ENCODE measurements at places on chromosomes 3 and 15.

GRCh38 chr3:157134620-157135191 is 25.2 kb downstream of the CCNL1 start:
- DNase-seq = no peak

DNA sequence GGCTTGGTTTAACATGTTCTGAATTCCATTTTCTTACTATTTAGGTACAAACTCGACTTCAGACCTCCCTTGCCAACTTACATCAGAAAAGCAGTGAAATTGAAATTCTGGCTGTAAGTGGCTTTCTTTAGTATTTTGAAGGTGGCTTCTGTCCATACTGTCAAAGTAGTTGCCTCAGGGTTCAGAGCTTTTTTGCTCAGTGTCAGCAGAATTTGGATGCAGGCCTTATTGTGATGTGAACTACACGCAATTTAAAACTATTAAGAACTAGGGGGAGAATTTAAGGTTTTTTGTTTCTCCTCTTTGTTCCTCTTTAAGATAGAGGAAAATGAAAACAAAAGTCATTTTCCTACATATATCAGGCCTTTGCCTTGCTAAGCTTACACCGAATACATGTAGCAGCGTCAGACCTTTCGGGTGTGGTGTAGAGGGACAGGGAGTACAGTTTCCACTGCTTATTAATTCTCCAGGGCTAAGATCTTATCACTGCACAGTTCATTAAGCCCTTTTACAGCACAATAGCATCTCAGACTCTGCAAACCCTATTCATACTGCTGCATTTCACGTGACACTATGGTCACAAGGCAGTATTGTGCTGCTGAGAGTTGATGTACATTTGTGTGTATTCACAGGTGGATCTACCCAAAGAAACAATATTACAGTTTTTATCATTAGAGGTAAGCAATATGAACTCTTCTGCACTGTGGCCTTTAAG is 6.7 kb downstream of the SRP14 start:
- peak; percentile 63 for DNase-seq

- no peak for DNase-seq
These were observed 17.8 kb upstream of the FGF12 start for GRCh38 chr3:192745150-192745549.

DNA sequence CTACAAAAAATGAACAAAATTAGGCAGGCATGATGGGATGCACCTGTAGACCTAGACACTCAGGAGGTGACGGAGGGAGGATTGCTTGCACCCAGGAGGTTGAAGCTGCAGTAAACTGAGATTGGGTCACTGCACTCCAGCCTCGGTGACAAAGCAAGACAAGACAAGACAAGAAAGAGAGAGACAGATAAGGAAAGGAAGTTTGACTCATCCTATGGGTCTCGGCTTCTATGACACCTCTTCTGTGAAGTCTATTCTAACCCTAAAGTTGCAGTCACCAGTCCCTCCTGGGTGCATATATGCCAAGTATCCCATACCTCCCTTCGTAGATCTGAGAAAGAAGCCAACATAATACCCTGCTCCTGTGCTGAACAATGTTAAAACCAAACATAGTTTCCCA is 7.9 kb upstream of the ZMAT3 start:
- DNase-seq = no peak

- no peak for DNase-seq
These were observed 98.2 kb upstream of the CHD2 start for GRCh38 chr15:92801774-92802464.

DNA sequence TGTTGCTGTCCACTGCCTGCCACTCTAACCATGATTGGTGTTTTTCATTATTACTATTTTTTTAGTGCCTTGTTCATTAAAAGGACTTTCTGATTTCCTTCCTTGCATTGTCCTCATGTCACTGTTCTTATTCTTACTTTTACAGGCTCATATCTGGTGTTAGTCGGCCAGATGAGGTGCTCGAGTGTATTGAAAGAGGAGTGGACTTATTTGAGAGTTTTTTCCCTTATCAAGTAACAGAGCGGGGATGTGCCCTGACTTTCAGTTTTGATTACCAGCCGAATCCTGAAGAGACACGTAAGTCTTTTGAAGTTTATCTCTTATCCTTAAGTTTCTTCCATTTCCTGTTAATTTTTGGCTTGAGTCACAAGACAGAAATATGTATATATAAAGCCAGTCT is 23.2 kb downstream of the QTRT2 start:
- DNase-seq = no peak

GRCh38 chr3:114223143-114223542 is 14.2 kb downstream of the ZNF80 start:
- no peak for DNase-seq

GRCh38 chr15:40248006-40248783 is 9.3 kb downstream of the PAK6 start:
- DNase-seq = no peak

DNA sequence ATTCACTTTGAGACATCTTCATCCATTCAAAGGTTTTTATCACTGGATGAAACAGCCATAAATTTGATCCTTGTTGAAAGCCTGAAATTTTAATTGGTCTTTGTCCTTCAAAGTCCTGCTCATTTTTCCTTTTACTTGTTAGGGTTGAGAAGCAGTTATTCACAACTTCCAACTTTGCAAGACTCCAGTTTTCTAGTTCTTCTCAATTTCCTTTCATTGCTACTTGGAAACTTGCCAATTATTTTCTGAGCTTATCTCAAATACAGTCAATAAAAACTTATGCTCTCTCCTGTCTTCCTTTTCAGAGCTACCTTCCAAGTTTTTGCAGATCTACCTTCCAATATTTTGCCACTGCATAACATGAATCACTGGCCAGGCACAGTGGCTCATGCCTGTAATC is 23.7 kb upstream of the CD276 start:
- DNase-seq = no peak

DNA sequence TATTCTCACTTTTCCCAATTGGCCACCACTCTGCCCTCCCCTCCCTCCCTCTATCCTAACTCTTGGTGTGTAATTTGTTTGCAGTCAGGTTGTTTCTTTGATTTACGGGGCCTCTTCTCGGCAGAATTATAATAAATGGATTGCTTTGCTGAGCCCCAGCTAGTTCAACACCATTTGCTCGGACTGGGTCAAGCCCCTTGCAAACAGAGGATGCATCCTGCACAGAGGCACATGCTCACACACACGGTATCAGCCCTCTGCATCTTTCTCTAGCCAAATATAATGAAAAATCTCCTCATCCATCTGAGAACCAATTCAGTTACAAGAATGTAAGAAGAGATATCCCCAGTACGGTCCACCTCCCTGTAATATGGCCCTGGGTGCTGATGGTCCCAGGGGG is 97.7 kb downstream of the EPHB1 start:
- DNase-seq = no peak

DNA sequence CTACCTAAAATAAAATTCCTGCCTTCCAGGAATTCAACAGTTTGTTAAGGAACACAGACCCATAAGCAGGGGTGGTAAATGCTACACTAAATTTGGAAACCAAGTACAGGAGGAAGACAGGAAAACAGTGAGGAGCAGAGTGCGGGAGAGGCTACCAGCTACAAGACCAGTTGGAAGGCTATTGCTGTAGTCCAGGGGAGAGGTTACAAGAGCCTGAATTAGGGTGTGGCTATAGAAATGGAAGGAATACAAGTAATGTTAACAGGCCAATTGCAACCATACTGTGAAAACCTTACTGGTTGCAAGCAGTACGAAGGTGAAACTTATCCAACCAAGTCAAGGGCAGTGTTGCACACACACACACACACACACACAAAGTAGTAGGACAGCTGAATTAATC is 880 bp upstream of the ARMC8 start:
- no peak for DNase-seq

GRCh38 chr3:134211797-134212196 is 38.9 kb downstream of the RYK start:
- no peak for DNase-seq

- no peak for DNase-seq
These were observed 60.0 kb upstream of the HES1 start for GRCh38 chr3:194075802-194076460.

GRCh38 chr15:36914960-36915808 is 185.2 kb downstream of the MEIS2 start:
- DNase-seq = no peak

DNA sequence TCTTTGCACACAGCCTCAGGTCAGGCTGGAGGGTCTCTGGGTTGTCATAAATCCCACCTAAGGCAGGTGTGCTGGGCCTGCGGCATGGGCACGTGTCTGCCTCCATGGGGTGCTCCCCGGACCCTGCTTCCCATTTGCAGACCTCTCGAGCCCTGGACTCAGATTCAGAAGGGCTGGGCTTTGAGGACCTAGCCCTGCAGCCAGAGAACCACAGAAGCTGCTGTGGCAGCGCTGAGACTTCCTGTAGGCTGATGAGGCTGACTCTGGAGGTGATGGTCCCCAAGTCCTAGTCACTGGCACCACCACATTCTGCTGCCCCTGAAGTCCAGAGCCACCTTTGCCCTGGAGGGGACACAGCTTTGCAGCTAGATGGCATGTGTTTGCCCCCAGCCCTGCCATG is 156.4 kb downstream of the LRRC28 start:
- no peak for DNase-seq

DNA sequence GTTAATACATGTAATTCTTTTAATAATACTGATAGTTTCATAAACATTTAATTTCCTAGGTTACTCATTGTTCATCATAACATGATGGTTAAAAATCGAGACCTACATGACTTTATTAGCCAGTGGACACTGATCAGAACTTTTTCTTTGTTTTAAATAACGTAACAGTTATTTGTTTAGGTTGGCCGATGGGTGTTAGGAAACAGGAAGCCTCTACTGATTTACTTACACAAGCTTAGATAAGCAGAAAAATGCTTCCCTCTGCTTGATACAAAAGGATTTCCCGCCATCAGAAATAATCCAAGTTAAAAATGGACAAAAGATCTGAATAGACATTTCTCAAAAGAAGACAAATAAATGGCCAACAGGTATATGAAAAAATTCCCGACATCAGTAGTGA is 16.6 kb upstream of the APH1B start:
- DNase-seq = no peak

DNA sequence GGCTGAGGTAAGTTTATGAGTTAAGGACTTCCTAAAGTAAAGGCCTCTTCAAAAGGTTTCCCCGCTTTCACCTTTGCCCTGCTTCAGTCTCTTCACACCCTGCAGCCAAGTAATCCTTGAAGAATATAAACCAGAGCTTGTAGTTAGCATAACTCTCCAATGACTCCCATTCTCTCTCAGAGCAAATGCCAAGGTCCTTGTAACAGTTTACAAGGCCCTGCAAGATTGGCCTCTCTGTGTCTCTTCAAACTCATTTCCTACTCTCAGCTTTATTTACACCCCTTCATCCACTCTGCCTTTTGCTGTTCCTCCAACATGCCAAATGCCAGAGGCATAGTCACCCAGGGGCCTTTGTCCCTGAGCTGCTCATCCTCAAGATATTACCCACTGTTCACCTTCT is 60.5 kb upstream of the MME start:
- no peak for DNase-seq

Measured in putamen (tissue), 1 donor.